Endothelial cell of umbilical vein (primary cell): ENCODE measurements at places on chromosomes 3 and 15. TPM values are rescaled to one million over a fixed set of nuclear protein-coding genes. Genes with fewer than 3 reads are reported as not detected.

NR2E3 gene
- 0.25 and 0.38 TPM in 2 replicates for total RNA-seq

EEFSEC gene
- total RNA-seq: 12.0 and 13.1 TPM in 2 replicates

MESP2 gene
- total RNA-seq: 0.42 TPM in 1 of 2 replicates, not detected in the other

GOLGA6L24 gene
- total RNA-seq: not detected in 2 replicates

ATP8B4 gene
- total RNA-seq: not detected in 2 replicates

MFN1 gene
- 42.9 and 52.9 TPM in 2 replicates for total RNA-seq

SSUH2 gene
- total RNA-seq: 0.44 TPM in 1 of 2 replicates, not detected in the other

SHF gene
- 5.2 and 5.6 TPM in 2 replicates for total RNA-seq

DNA sequence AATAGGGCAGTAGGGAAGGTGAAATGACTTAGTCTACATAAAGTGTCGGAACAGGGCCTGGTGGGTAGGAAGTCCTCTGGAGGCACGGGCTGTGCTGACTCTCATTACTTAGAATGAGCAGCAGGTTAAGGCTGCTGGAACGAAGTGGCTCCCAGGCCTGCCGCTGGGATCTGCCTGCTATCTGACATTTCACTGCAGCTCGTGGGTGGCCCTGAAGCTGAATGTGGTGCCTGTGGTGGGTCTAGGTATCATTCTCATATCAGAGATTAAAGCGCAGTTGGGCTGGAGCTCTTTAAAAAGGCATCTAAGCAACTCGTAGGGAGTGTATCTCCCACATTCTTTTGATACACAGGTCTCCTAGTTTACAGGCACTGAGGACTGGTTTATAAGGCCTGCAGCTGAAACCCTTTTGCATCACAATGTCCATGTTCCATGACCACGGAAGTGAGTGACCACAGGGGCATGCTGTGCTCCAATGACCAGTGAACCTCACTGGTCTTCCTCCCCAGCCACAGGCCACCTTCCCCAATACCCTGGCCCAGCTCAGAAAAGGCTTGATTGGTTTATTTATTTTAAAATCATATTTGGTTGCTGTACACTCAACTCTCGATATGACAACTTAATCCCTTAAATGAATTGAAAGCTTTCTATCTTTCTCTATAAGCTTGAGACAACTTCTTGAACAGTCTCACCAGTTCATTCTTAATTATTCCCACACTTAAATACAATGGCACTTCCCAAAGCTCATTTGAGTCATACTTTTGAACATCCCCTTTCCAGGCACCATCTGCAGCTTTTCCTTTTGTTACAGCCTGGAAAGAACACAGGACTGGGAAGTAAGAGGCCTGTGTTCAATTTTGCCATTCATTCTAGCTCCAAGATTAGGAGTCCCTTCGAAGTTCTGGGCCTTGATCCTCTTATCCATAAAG is 19.0 kb downstream of the ADAMTS9 start:
- no peaks in the 10 kb centered on the region for H3K36me3 ChIP-seq
- no peaks in the 10 kb centered on the region for H3K27me3 ChIP-seq
- peak overlapping the region; percentile 4 for H3K27ac ChIP-seq
- no peak overlapping the region for H3K4me3 ChIP-seq

GRCh38 chr15:31255176-31255510 is 71.5 kb upstream of the KLF13 start:
- no peak overlapping the region for H3K27ac ChIP-seq
- DNase-seq: no peak
- no peak overlapping the region for H3K4me3 ChIP-seq
- no peaks in the 10 kb centered on the region for H3K4me1 ChIP-seq

GRCh38 chr15:101396484-101397261 is 92.8 kb downstream of the PCSK6 start:
- H3K36me3 ChIP-seq: no peaks in the 10 kb centered on the region
- H3K4me1 ChIP-seq: no peaks in the 10 kb centered on the region
- DNase-seq: no peak
- H3K27ac ChIP-seq: no peak overlapping the region
- no peak overlapping the region for H3K4me3 ChIP-seq
- no peaks in the 10 kb centered on the region for H3K27me3 ChIP-seq

- no peaks in the 10 kb centered on the region for H3K36me3 ChIP-seq
- peaks cover 29% of the 10 kb centered on the region for H3K4me1 ChIP-seq
- H3K4me3 ChIP-seq: no peak overlapping the region
- no peak overlapping the region for H3K27ac ChIP-seq
Observed at GRCh38 chr3:169554611-169555010, 108.9 kb downstream of the MECOM start.

DNA sequence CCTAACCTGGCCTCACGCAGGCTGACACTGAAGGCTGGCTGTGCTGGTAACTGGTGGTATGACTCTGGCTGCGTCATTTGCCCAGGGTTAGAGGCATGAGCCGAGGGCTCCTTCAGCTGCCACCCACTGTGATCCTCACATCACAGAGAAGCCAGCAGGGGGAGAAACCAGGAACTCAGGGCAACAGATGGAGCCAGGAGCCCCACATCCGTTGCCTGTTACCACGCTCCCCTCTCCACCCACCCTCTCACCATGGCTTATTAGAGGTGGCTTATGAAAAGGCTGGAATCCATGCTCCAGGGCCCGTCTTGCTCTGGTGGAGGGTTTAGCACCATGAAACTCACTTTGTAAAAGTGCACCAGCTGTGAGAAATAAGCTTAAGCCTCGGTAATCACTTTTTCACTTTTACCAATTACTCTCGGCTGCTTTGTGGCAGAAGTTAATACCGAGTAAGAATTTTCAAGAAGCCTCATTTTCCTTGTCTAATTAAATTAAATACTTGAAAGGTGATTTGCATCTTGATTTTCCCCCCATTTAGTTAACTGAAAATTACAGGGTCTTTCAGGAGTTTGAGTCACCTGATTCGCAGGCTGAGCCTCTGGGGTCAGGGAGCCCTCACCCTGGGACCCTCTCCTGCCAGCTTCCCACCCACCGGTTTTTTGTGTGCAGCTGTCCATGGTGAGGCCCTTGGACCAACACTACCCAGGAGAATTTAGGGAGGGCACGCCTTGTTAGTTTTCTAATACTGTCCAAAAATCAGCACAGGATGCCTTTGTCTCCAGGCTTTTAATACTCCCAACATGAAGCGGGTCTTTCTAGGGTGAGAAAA is 60.9 kb downstream of the ASB7 start:
- H3K36me3 ChIP-seq: no peaks in the 10 kb centered on the region
- peaks cover 7% of the 10 kb centered on the region for H3K27me3 ChIP-seq
- H3K4me3 ChIP-seq: no peak overlapping the region
- no peaks in the 10 kb centered on the region for H3K4me1 ChIP-seq

- H3K36me3 ChIP-seq: no peaks in the 10 kb centered on the region
- no peaks in the 10 kb centered on the region for H3K27me3 ChIP-seq
- H3K4me3 ChIP-seq: no peak overlapping the region
- DNase-seq: no peak
- H3K4me1 ChIP-seq: no peaks in the 10 kb centered on the region
Observed at GRCh38 chr3:182567700-182568099, 225.6 kb upstream of the ATP11B start.

- DNase-seq: no peak
- H3K36me3 ChIP-seq: no peaks in the 10 kb centered on the region
- no peak overlapping the region for H3K4me3 ChIP-seq
- no peaks in the 10 kb centered on the region for H3K27me3 ChIP-seq
- H3K27ac ChIP-seq: no peak overlapping the region
Observed at GRCh38 chr15:99502661-99503060, 63.1 kb upstream of the MEF2A start.

- no peak for DNase-seq
- no peak overlapping the region for H3K27ac ChIP-seq
- no peaks in the 10 kb centered on the region for H3K4me1 ChIP-seq
- no peaks in the 10 kb centered on the region for H3K27me3 ChIP-seq
- H3K36me3 ChIP-seq: no peaks in the 10 kb centered on the region
Observed at GRCh38 chr3:69442771-69443311, 57.0 kb upstream of the FRMD4B start.

- no peak for DNase-seq
- no peaks in the 10 kb centered on the region for H3K36me3 ChIP-seq
- no peak overlapping the region for H3K27ac ChIP-seq
- H3K4me3 ChIP-seq: no peak overlapping the region
Observed at GRCh38 chr3:139506766-139507165, 30.4 kb upstream of the RBP2 start.

- no peak for DNase-seq
- no peak overlapping the region for H3K27ac ChIP-seq
- H3K27me3 ChIP-seq: no peaks in the 10 kb centered on the region
- no peaks in the 10 kb centered on the region for H3K4me1 ChIP-seq
Observed at GRCh38 chr3:144361002-144361401, 389.4 kb downstream of the DIPK2A start.

DNA sequence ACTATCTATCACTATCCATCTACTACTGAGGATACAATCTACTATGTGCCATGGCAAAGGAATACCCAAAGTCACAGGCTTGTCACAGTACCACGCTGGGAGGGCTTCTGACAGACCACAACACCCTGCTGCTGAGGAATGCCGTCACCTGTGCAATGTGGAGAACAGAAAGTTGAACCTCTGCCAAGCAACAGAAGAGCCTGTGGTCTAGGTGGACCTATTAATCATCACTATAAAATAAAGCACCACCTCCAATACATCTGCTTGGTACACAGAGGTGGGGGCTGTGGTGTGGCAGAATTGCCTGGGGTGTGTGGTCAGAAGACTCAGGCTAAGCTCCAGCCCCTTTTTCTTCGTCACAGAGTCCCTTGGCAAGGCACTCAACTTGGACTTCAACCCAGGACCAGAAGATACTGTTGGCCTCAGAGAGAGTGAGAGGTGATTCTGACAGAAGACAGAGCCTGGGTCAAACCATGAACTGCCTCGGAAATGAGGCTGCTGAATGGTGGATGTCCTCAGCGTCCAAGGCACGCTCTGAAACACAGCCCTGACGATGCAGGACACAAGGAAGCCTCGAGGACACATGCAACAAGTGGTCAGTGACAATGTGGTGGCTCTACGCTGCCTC is 189.4 kb upstream of the CHRNA7 start:
- H3K36me3 ChIP-seq: no peaks in the 10 kb centered on the region
- H3K27ac ChIP-seq: no peak overlapping the region
- no peaks in the 10 kb centered on the region for H3K27me3 ChIP-seq
- no peak for DNase-seq

DNA sequence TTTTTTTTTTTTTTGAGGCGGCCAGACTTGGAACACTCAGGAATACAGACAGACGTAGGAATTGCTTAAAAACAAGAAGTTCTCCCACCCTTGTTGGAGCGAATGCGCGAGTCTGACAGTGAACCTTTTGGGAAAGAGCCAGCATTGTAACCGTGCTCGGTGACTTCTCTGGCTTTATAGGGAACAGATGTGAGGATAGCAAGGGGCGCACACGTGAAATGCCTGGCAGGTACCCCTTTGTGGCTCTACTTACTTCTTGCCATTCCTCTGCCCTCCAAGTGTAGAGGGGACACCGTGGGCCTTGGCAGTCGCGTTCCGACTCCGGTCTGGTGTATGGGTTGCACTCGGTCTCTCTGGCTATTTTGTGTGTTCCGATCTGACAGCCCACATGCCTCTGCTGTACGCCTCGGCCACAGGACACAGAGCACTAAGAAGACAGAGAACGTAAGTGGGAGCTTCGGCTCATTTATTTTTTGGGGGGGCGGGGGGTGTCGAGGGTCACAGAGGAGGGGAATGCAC is 126.4 kb downstream of the ADAMTS9 start:
- H3K4me1 ChIP-seq: no peaks in the 10 kb centered on the region
- DNase-seq: peak; percentile 32
- H3K4me3 ChIP-seq: no peak overlapping the region
- H3K36me3 ChIP-seq: peaks cover 2% of the 10 kb centered on the region
- H3K27ac ChIP-seq: no peak overlapping the region
- H3K27me3 ChIP-seq: no peaks in the 10 kb centered on the region

DNA sequence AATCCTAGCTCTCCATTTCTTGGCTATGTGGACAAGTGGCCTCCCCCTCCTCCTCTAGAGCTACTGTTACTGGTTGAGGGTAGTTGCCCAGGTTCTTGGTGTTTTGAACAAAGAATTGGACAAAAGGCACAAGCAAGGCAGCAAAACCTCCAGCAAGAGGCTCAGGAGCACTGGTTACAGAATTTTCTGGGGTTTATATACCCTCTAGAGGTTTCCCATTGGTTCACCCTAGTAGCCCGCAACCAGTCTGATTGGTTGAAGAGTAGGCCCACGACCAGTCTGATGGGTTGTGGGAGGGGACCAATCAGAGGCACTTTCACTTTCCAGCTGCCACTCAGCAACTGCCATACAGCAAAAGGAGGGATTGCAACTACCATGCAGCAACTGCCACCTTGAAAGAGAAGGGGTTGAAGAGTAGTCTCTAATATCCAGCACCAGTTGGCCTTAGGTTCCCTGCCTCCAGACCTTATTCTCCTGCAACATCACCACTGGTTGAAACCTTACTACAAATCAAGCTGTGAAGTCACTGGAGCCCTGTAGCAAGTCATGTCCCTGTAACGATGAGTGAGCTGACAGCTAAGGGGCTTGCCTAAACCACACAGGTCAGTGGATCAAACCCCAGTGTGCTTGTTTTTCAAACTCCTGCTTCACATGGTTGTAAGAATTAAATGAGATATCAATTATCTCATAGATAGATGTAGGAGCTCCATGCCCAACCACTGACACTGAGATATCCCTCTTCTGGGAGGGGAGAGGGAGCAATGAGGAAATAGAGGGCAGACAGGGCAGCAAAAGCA is 2.9 kb upstream of the C15orf39 start:
- H3K27ac ChIP-seq: no peak overlapping the region
- peak; percentile 30 for DNase-seq
- H3K4me1 ChIP-seq: peaks cover 16% of the 10 kb centered on the region
- no peaks in the 10 kb centered on the region for H3K27me3 ChIP-seq
